ENCODE measurements at places on chromosomes 1 and 21.
A peak's percentile ranks its signal among the peaks of the same experiment; 100 is the strongest.

DNA sequence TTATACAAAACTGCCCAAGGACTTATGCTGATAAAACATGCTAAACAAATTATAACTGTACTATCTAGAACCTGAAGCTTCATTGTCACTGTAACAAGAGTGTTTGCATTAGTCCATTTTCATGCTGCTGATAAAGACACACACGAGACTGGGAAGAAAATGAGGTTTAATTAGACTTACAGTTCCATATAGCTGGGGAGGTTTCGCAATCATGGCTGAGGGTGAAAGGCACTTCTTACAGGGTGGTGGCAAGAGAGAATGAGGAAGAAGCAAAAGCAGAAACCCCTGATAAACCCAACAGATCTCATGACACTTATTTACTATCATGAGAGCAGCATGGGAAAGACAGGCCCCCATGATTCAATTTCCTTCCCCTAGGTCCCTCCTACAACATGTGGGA is 100.4 kb downstream of the SPATA6 start:
- DNase-seq, result no peak

GRCh38 chr1:57707631-57708030 is 283.8 kb upstream of the DAB1 start:
- no peak for DNase-seq

GRCh38 chr1:19391596-19391981 is 79.5 kb downstream of the SLC66A1 start:
- DNase-seq, result no peak

DNA sequence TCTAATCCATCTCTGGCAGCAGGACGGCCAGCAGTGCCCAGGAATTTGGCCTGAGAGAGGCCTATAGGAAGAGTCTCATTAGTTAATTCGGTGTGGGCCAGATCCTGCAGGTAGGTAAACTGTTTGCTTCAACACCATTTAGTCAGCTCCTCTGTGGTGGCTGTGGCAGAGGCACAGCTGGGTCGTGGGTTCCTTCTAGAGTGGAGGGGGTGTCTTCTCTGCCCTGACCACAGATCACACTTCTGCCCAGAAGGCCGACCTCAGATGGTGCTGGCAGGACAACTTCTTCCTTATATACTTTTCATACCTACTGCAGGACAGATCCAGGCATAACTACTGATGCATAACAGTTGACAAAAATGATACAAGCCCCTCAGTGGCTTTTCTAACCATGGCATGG is 281.4 kb downstream of the RPS6KC1 start:
- DNase-seq, result no peak

DNA sequence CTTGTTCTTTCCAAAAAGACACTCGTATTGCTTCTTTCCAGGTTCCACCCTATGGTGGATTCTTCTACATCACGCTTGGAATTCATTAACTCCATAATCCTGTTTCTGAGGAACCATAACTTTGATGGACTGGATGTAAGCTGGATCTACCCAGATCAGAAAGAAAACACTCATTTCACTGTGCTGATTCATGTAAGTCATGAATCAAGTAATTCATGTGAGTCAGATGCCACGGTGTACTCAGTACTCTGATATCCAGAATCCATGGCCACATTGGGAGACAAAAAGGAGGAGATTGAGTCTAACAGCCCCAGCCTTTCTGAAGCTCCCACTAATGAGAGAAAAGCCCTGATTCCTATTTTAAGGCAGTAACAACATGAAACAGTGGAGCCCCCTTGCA is 7.4 kb downstream of the CHI3L2 start:
- DNase-seq, result no peak

- no peak for DNase-seq
These were observed 23.1 kb downstream of the SLC26A9 start for GRCh38 chr1:205920159-205920558.

DNA sequence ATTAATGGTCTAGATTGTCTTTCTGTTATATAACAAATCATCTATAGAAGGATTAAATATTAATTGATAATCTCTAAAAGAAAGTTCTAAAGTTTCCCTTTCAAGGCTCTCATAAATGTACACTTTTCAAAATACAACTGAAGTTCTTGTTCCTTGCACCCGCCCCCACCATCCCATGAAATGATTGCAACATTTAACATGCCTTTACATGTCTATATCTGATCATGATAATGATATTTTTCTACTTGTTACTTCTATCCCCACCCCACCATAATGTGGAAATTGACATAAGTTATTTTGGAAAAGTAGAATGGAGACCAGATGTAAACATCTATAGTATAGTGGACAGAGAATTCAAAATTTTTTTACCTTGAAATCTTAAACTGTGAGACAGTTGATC is 186.6 kb downstream of the NTNG1 start:
- no peak for DNase-seq

GRCh38 chr1:48019714-48020315 is 22.6 kb upstream of the TRABD2B start:
- DNase-seq, result no peak

DNA sequence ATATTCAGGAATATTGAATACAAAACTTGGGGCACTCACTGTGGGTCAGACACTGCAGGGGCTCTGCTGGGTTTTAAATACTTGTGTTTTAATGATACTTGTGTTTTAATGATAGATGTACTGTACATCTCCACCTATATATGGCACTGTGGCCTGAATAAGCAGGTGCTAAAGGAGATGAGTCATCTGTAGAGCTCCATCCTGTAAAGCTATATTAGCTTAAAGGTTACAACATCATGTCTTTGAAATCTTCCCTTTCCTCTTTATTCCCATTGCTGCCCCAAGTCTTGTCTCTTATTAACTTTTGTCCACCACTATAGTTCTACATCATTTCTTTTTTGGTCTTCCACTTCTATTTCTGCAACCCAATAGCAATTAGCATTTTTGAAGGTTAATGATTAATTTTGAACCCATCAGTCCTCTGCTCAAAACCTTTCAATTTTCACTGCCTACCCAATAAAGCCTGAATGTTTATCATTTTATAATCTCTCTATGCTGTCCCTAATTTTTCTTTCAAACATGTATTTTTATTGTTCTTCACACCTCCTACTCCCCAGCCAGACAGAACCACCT is 113.3 kb upstream of the PTGFR start:
- DNase-seq, result no peak

DNA sequence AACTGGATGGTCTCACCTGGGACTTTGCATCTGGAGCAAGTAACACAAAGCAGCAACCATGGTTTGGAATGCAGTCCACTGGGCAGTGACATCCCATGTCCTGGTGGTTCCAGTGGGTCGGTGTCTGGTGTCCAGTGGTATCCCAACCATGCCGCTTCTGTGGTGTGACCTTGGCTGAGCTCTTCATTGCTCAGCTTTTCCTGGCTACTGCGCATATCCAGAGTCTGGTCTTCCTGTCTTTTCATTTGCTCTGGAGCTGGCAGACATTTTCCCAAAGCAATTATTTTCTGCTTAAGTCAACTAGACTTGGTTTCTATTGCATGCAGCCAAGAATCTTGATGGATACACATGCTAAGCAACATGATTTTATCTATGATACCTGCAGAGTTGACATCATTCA is 28.4 kb upstream of the CD2 start:
- no peak for DNase-seq

GRCh38 chr1:101739826-101740330 is 256.8 kb downstream of the OLFM3 start:
- DNase-seq, result no peak

- no peak for DNase-seq
These were observed 54.7 kb downstream of the ELK4 start for GRCh38 chr1:205576805-205577761.

DNA sequence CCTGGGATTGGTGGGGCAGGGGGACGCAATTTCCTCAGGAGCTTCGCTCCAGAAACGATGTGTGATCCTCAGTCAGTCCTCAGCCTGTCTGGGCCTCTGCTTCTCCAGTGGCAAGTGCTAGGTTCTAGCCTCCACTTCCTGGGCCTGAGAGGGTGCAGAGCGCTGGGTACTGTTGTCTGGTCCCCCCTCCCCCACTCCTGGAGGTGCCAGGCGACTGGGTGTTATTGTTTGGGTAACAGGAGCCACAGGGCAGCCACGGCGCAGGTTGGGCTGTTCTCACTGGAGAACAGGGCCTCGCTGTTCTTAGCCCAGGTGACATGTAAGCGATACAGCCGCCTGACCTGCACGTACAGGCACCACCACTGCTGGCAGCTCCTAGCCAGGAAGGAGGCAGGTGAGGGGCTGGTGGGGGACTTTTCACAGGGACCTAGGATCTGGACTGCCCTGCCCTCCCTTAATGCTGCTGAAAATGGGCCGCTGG is 2.1 kb downstream of the RPS6KA1 start:
- DNase-seq, result no peak

GRCh38 chr1:29453502-29454240 is 217.3 kb downstream of the PTPRU start:
- no peak for DNase-seq

GRCh38 chr1:208329300-208329699 is 85.1 kb upstream of the PLXNA2 start:
- no peak for DNase-seq

GRCh38 chr1:160637821-160638539 is 8.9 kb downstream of the SLAMF1 start:
- DNase-seq, result no peak

GRCh38 chr1:119782631-119783325 is 14.1 kb upstream of the HMGCS2 start:
- DNase-seq, result no peak

GRCh38 chr21:38733972-38734546 is 71.7 kb upstream of the ETS2 start:
- DNase-seq, result peak; percentile 42

DNA sequence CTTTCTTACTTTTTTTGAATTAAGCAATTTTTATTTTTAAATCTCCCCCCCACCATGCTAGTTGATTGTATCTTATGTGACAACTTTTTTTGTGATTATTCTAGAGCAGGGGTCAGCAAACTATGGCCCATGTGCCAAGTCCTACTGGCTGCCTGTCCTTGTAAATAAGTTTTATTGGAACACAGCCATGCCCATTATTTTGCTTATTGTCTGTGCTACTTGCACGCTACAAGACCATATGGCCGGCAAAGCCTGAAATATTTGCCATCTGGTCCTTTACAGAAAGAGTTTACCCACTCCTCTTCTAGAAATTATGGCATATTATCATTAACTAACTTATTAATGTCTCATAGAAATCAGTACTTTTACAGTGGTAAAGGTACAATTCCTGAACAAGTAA is 51.7 kb downstream of the AK5 start:
- no peak for DNase-seq

DNA sequence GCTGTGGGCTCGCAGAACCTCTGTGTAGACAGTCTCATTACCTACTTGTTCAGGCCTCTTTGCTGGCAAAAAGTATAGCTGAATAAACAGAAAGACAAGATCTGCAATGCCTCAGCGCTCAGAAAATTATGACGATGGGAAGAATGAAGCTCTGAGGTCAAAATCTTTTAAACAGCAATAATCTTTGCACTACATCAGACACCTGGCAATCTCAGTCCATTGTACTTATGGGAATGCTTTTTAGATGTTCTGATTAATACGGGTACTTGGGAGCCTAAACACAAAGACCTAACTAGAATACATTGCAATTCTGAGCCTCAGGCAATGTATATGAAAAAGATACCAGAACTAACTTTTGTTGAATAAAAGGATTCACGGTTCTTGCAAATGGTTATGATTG is 410.7 kb downstream of the SMYD3 start:
- no peak for DNase-seq

- no peak for DNase-seq
These were observed 23.6 kb upstream of the CBR3 start for GRCh38 chr21:36111238-36111637.

- DNase-seq, result no peak
These were observed 87.3 kb downstream of the ZBTB18 start for GRCh38 chr1:244138399-244138798.

- DNase-seq, result no peak
These were observed 11.8 kb upstream of the CCT8 start for GRCh38 chr21:29085106-29085752.

DNA sequence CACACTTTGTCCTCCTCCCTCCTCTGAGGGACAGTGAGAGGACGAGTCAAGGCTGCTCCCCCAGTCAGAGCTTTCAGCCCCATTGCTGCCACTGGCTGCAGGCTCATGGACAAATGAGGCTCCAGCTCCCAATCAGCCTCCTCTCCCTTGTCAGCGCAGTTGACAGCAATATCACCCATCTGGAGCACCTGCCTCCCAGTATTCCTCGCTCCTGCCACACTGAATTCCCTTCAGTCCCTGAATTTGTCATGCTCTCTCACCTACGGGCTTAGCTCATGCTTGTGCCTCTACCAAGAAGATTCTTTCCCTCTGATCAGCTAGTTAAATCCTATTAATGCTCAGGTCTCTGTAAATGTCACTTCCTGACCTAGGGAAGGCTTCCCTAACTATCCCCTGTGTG is 54.4 kb upstream of the SYT6 start:
- no peak for DNase-seq

DNA sequence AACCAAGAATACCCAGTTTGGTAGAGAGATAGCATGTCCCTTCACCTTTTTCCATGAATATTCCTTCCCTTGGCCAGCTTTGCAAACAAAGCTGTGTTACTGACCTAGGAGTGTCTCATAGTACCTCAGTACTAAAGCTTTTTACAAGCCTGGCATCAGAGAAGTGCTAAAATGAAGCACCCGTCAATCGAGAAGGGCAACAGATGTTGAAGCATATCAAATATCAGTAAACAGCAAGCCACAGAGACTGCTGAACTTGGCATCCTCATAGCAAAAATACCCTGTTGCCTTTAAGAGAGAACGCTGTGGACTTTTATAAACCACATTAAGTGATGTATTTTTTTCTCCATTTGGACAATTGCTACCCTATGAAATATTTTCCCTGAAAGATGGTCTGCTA is 128.6 kb upstream of the HOOK1 start:
- DNase-seq, result no peak

GRCh38 chr1:246214708-246215509 is 292.2 kb downstream of the SMYD3 start:
- DNase-seq, result no peak

- DNase-seq, result no peak
These were observed at the start of gene ADAMTS1 for GRCh38 chr21:26845066-26845758. TSS of gene ADAMTS1 (minus strand) at chr21:26845409. CDS start at chr21:26844954, 455 bp downstream.

DNA sequence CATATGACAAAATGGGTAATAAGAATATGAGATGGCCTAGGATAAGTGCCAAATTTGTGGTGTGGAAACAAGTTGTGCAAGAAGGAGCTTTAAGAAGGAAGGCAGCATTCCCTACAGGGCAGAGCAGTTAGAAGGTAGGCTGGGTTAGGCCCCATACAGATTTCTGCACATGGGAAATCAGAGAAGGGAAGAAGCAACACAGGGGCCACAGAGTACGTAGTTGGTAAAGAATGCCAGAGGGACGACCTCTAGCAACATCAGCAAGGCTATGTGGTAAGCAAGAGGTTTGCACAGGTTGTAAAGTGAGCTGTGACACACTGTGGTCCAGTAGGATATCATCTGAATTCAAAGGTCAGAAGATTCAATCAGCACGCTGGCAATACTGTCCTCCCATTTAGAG is 765.6 kb upstream of the B3GALT2 start:
- no peak for DNase-seq
